SHP77 (cell line): ENCODE measurements at places on chromosomes 3 and 15.
A peak's percentile ranks its signal among the peaks of the same experiment; 100 is the strongest.

GRCh38 chr3:113051787-113052186 lies 61.0 kb downstream of the GTPBP8 start:
- no peak for DNase-seq

GRCh38 chr15:73660455-73660854 lies 23.7 kb upstream of the CD276 start:
- DNase-seq = no peak

- DNase-seq = no peak
Measured at GRCh38 chr3:128992926-128993460, 883 bp downstream of the CFAP92 start.

DNA sequence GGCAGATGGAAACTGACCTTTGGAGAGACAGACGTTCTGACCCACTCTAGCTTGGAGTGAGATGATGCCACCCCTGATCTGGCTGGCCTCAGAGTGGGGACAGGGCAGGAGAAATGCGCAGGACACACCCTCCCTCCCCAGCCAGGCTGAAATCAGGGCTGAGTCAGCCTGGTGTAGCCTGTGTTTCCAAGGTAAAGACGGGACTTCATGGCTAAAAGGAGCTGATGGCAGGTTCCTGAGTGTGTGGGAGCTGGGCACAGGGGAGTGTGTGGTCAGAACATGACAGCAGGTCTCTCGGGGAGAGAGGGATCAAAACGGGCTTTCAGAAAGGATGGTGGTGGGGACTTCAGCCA lies 14.6 kb upstream of the POLG start:
- no peak for DNase-seq

- no peak for DNase-seq
Measured at GRCh38 chr3:29335943-29336342, 55.1 kb downstream of the RBMS3 start.

- DNase-seq = no peak
Measured at GRCh38 chr3:138389144-138389601, 40.8 kb downstream of the MRAS start.

DNA sequence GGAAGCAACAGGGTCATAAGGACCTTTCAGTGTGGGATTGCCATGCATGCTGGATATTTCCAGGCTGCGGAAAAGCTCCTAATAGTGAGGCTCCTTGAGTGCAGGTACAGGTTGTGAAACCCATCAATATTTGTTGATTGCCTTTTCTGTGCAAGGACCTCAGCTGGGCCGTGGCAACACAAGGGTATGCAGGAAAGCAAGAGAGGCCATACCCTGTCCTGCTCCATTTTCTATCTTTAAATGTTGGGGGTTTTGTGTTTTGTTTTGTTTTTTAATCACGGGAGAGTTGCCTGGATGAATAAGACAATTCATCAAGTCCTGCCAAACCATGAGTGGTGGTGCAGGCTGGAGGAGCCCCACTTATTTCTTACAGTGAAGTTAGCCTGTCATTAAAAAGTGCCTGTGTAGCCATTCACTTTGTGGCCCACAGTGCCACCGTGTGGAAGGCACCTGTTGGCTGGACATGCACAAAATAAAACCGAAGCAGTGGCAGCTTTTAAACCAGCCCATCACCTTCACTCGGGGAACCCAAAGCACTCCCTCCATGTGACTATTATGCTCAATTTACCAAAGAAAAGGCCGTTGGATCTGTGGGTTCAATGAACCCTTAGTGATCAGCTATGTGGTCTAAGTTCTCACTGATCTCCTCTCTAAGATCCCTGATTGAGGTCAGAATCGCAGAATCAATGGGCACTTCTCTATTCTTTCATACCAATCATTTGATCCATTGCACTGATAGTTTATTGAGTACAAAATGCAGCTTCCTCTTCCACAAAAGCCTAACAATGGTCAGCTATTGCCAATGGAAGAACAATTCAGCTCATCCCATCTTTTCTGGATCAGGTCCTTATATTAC lies 42.2 kb downstream of the CLDN18 start:
- DNase-seq = peak; percentile 9

DNA sequence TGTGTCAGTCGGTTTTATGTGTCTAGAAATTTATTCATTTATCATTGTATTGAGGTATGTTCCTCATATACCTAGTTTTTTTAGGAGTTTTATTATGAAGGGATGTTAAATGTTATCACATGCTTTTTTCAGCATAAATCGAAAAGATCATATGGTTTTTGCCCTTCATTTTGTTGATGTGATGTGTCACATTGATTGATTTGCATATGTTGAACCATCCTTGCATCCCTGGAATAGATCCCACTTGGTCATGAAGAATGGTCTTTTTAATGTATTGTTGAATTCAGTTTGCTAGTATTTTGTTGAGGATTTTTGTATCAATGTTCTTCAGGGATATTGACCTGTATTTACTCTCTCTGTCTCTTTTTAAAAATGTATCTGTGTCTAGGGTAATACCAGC lies 230.3 kb downstream of the RAP2B start:
- no peak for DNase-seq

DNA sequence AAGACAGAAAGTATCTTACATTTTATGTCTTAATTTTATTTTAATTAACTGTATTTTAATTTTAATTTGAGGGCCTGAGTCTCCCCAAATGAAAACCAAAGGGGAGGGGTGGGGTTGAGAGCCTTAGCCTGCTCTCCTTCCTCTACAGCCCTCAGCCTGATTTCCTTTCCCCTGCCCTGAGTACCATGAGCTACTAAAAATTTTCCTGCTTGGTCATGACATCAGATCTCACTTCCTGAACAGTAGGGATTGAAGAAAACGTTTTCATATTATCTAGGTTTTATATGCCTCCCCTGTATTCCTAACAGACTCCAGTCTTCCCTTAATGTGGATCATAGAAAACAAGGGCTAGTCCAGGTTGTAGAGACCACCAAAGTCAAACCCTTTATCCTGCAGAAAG lies 133.9 kb downstream of the MYLK start:
- DNase-seq = no peak

GRCh38 chr3:111087924-111088469 lies 16.4 kb downstream of the NECTIN3 start:
- no peak for DNase-seq

DNA sequence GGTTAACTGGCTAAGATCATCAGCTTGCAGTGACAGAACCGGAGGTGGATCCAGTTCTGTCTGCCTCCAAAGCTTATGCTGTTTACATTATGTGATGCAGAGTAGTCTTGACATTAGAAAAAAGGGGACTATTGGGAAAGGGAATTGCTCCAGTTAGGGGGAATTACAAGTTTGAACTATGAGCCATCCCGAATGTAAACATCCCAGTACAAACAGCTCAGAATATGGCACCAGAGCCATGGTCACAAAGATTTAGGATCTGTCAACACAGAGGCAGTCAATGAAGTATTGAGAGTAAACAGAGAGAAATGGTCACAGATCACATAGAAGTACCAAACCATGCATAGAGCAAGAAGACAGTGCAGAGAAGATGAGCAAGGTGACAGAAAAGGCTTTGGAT lies 39.8 kb upstream of the CRTC3 start:
- DNase-seq = no peak

- no peak for DNase-seq
Measured at GRCh38 chr3:50630877-50631276, 13.9 kb downstream of the MAPKAPK3 start.

DNA sequence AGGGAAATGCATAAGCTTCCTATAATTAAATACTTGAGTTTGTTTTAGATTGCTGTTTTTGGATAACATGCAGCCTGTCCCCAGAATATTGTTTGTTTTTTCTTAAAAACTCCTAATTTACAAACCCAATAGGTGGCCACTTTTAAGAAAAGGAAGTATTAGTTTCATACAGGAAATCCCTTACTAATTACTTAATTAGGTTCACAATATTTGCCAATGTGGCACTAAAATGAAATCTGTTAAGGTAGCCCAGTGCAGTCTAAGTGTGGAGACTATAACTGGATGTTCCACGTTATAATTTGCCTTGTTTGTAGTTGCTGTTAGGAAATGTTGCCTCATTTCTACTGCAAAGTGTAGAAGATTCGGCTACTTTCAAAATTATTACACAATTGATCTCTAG lies 195.8 kb downstream of the BBX start:
- no peak for DNase-seq

GRCh38 chr3:12512534-12513118 lies 28.3 kb downstream of the TSEN2 start:
- DNase-seq = no peak

DNA sequence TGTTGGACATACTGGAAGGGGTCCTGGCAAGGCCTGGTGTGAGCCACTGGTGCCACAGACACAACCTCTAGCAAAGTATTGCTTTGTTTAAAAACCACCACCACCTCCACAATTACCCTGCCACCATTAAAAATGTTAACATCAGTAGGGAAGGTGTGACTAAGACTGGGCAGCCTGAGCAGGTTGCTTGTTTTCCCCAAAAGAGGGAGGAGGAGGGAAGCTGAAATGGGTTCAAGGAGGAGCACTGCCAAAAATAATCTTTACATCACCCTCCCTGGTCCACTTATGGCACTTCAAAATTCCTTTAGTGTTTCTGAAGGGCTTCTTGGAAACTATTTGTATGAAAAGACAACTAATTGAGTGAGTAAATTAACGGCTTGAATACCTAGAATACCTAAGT lies 99.8 kb upstream of the FGF7 start:
- no peak for DNase-seq

- DNase-seq = no peak
Measured at GRCh38 chr15:54011656-54012055, 33.4 kb downstream of the UNC13C start.

DNA sequence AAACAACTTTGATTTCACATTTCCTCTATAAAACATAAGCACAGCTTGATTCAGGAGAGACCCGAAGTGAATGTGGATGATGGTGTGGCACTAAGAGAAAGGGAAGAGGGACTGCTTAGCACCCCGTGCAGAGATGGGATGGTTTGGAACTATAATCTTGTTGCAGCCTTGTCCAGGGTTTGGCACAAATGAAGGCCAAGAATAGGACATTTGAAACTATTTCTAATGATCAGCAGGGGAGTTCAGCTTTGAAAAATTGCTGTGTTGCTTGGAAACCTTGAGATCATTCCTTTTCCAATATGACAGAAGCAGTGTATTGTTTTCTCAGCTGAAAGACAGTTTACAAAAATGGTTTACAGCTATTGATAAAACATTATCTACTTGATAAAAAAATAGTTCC lies 49.7 kb downstream of the ASB7 start:
- no peak for DNase-seq

DNA sequence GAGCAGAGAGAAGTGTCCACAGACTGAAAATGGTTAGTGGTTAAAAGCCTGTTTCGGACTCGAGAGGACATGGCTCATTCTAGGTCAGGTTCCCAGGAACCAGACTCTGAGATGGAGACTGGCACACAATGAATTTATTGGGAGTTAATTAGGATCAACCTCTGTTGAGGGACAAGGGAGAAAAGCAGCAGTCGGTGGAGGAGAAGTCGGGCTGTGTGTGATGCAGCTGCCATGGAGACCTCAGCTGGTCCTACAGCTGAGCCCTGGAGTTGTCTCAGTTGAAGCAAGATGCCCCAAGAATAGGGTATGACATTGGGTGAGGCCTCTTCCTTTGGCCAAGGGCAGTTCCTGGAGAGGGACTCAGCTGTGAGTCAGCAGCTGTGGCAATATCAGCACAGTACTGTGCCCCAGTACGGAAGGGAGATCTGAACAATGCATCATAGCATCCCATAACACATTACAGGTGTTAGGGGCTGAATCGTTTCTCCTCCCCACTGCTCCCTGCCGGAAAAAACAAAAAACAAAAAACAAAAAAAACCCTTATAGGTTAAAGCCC lies 105.4 kb downstream of the ABHD5 start:
- DNase-seq = no peak

- no peak for DNase-seq
Measured at GRCh38 chr3:127320529-127321121, 32.8 kb upstream of the PRR20G start.

DNA sequence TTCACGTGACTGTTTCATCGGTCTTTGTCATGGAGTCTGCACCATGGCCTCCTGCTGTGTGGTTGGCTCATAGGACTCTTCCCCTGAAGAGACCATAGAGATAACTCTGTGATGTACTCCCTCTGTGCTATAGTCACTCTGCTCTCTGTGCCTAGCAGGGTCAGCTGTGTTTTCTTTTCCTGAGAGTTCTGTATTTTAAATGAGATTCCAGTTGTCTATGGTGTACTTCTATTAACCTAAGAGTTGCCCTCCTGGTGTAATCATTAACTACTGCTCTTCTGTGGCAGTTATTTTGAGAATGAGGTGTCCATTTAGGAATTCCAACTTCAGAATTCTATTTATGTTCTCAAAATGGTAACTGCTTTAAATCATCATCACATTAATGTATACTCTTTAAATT lies 114.5 kb upstream of the ARPP21 start:
- no peak for DNase-seq

- DNase-seq = no peak
Measured at GRCh38 chr3:169029674-169030285, 633.7 kb downstream of the MECOM start.

- no peak for DNase-seq
Measured at GRCh38 chr15:63480441-63480821, 24.0 kb upstream of the USP3 start.

GRCh38 chr3:67468511-67468910 lies 185.9 kb downstream of the SUCLG2 start:
- no peak for DNase-seq

GRCh38 chr3:59762941-59763340 lies 713.1 kb upstream of the CFAP20DC start:
- DNase-seq = no peak

DNA sequence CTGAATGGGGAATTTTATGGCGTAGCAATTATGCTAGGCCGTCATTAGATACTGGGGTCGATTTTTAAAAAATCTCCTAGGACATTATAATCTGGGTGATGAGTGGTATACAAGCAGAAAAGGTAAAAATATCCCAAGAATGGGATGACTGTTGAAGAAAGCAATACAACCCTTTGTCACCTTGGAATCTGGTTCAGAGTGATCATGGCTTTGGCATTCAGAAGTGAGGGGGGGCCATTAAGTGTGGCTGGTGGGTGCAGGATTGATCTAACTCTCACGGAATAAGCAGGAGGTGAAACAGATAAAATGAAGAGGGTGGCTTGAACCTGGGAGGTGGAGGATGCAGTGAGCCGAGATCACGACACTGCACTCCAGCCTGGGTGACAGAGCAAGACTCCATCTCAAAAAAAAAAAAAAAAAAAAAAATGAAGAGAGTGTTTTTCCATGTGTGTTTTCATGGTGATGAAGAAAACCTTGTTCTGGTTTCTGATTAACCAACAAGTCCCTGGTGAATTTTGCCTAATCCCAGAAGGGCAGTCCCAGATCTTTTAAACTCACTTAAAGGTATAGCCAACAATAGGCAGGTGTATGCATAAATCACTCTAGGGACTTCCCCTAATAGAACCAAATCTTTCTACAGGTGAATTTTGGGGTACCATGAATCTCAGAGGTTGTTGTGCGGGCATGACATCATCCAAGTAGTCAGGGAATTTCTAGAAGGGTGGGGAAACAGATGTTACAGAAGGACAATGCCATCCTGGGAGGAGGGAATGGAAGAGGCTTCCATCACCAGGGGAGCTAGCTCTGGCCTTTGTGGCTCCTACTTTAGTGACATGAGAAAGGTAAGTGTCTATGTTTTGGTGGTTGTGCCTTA lies 3.1 kb upstream of the RAD54L2 start:
- DNase-seq = no peak

- DNase-seq = no peak
Measured at GRCh38 chr15:75952525-75952924, 48.8 kb downstream of the FBXO22 start.

GRCh38 chr3:138186803-138187295 lies 252 bp upstream of the ARMC8 start:
- peak; percentile 73 for DNase-seq

GRCh38 chr15:29032229-29032625 lies 146.5 kb downstream of the APBA2 start:
- DNase-seq = no peak
